ENCODE measurements at places on chromosomes 3 and 15. TPM values are rescaled to one million over a fixed set of nuclear protein-coding genes. Genes with fewer than 3 reads are reported as not detected.

Gene CCDC191
- 2.2 TPM for total RNA-seq

Gene CCDC9B
- total RNA-seq = 18.3 TPM

Gene RAB7A
- total RNA-seq = 189 TPM

Gene GPR176
- 11.4 TPM for total RNA-seq

Measured in A549 treated with DMSO at 1 μM for 4 hours (cell line).